Omental fat pad (tissue), 4 donors: ENCODE measurements at places on chromosomes 7 and 10. TPM values are rescaled to one million over a fixed set of nuclear protein-coding genes. Genes with fewer than 3 reads are reported as not detected.

LRRC4 gene
- total RNA-seq: 4.7 TPM

DNA sequence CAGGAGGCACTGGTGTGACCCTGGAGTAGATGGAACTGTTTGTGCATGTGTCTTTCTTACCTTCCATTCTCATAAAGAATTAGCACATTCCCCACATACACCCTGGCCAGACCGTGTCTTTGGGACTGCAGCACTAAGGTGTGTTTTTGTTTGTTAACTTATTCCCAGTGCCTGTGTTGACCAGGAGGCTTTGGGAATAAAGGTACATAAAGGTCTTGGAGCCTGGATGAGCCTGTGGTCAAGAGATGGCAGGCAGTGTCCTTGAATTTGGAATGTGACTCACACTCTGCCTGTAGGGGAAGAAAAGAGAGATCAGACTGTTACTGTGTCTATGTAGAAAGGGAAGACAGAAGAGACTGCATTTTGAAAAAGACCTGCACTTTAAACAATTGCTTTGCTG lies 137.6 kb downstream of the LYZL1 start:
- DNase-seq: no peak

- DNase-seq: no peak
Observed at GRCh38 chr7:113085781-113086390, 741 bp downstream of the GPR85 start.

DNA sequence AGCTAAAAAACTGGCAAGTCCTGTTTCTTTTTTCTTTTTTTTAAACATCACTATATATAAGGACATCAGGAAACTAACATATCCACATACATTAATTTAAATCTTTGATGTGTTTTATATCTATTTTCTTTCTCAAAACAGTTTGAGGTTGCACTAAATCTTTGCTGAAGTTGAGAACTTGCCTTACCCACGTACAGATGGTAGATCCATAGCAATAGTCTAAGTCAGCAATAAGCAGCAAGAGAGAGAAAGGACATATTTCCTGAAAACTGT lies 226.7 kb upstream of the IMMP2L start:
- DNase-seq: no peak

DNA sequence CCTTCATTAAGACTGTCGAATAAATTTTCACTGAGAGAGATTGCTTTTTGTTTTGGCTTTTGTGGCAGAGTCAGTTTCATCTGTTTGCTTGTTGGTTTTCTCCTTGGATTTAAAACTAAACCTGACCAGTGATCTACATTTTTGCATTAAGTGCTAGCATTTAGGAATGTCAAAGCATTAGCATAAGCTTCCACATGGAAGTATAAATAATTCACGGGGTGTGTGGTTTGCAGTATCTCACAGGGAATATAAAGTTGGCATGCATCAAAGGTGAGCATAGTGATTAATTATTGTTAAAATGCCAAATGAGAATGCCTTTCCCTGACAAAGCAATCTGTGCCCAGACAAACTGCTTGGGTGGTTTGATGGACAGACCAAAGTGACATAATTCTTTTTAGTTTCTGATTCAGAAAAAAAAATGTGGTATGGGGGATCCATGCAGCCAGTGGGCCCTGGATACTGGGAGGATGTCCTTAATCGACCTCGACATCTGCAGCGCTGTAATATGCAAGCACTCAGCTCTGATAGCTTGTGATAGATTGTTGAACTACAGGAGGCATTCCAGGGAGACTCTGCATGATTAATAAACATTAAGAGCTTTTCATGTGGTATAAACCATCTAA lies 339.3 kb upstream of the POM121L12 start:
- DNase-seq: no peak

DNA sequence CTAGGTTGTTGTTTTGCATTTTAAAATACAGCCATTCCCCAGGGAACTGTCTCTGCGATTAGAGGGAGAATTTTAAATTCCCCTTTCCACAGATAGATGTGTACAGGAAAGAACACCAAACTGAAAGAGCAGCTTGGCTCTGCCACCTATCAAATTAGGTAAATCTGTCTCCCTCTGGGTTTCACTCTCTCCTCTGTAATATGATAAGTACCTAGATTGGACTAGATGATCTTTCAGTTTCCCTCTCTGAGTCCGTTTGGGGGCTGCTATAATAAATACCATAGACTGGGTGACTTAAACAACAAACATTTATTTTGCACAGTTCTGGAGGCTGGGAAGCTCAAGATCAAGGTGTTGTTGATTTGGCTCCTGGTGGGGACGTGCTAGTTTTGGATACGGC lies 186.0 kb downstream of the KIF20B start:
- DNase-seq: no peak

TMEM229A gene
- total RNA-seq: not detected

DNA sequence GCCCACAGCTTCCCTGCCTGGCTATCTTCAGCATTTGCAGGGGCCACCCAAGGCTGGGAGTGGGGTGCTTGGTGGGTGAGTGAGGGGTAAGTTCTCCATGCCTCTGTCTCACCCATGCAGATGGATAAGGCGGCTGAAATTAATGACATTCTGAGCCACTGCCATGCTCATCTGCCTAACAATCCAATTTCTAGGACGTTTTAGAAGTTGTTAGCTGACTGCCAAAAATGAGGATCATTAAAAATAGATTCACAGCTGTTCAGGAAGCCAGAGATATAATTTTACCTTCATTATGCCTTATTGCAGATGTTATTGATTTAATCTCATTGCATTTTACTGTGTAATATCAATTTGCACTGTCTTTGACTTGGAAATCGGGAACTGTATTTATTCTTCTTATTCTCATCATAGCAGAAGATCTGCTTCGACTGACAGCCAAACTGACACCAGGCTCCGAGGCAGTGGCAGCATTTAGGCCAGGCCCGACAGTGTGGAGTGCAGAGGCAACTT lies 334.4 kb upstream of the NPVF start:
- DNase-seq: no peak

- no peak for DNase-seq
Observed at GRCh38 chr7:41193738-41194282, 509.1 kb downstream of the INHBA start.

EBLN1 gene
- total RNA-seq: not detected

GIMAP5 gene
- total RNA-seq: 49.5 TPM

DNA sequence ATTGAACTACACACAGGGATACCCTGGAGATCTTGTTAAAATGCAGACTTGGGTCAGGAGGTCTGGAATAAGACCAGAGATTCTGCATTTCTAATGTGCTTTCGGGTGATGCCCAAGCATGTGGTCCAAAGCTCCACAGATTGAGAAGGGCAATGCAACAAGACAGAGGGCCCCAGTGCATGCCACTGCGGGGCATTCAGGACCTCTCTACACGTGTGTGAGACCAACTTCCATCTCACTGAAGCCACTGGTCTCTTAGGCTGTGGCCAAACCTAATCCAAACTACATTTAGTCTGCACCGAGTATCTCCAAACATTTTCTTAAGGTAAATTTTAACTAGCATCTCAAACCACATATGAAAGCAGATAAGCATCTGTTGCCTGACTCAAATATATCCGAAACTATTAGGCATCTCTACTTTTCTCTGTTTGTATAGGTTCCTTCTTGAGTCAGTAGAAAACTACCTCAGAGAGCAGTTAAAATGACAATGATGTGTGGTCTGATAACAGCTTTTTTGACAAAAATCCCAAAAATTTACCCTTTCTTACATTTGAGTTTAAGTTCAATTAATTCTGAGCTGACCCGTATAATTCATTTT lies 107.5 kb downstream of the ELMO1 start:
- no peak for DNase-seq
